GOT3 (cell line): ENCODE measurements at places on chromosomes 13 and 19.

GRCh38 chr19:42092350-42092749 is 16.4 kb downstream of the ZNF574 start:
- no peak for DNase-seq

DNA sequence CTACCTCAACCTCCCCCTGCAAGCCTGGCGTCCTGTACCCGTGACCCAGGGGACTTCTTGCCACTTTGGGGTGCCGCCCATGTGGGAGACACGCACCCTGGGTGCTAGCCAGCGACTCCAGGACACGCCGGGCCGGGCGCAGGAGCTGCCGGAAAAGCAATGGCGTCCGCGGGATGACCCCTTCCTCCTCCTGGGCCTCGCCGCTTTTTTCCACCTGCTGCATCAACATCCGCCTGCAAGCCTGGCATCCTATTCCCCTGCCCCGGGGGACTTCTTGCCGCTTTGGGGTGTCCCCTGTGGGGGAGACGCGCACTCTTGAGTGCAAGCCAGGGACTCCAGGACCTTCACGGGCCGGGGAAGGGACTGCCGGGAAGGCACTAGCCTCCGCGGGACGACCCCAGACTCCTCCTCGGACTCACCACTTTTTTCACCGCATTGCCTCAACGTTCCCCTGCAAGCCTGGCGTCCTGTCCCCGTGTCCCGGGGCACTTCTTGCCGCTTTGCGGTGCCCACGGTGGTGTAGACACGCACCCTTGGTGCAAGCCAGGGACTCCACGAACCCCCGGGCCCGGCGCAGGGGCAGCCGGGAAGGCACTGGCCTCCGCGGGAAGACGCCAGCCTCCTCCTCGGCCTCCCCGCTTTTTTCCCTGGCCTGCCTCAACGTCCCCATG is 237.8 kb downstream of the TUBA3C start:
- DNase-seq = no peak

- no peak for DNase-seq
Measured at GRCh38 chr19:38705197-38706019, 38.9 kb downstream of the CAPN12 start.

GRCh38 chr13:112842343-112842856 is 126.6 kb upstream of the MCF2L start:
- DNase-seq = no peak

- DNase-seq = no peak
Measured at GRCh38 chr13:20673715-20674114, 29.8 kb upstream of the IL17D start.

DNA sequence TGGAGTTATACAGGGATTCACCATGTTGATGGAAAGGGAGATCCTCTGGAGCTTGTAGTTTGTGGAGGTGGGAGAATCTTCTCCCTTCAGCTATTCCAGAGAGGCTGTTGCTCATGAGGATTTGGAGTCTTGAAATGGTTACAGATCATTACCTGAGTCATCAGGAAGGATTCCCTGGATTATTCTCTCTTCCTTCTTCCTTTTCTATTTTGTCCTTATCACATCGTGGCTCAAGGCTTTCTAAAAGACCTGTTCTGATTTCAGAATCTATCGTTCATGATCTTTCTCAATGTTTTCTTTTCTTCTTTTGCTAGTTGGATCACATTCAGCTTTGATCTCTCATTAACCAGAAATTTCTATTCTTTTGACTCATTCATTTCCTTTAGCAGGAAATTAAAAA is 196.0 kb downstream of the KLF5 start:
- no peak for DNase-seq
